ENCODE measurements at places on chromosomes 11 and 22. TPM values are rescaled to one million over a fixed set of nuclear protein-coding genes. Genes with fewer than 3 reads are reported as not detected.

The KCNJ11 gene
- total RNA-seq, result 6.6 TPM

DNA sequence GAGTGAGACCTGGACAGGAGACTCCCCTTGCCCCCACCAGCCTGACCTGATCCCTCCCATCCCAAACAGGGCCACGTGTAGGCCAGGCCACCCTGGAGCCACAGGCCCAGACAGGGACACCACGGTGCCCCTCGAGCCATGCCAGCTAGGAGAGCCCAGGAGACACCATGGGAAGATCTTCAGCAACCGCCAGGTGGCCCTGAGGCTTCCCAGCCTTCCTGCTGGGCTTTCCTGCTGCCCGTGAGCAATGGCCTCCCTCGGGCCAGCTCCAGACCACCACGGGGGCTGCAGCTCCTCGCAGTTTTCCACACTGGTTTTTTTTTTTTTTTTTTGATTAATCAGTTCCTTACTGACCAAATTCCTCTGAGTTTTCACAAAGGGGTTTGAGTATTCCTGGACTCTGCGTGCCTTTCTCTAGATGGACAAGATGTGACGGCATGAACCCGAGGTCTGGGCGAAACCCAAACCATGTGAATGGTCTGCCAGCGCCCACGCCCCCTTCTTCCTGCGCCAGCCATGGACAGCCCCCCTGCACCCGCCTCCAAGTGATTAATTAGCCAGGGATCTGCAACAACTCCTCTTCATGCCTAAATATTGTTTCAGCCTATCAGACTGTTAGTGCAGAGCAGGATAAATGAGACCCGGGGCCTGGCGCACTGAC is 40.9 kb downstream of the TBX1 start:
- no peak for DNase-seq

GRCh38 chr11:87223816-87224215 is 186.1 kb downstream of the TMEM135 start:
- DNase-seq, result no peak

GRCh38 chr11:69259096-69259495 is 34.9 kb upstream of the MYEOV start:
- DNase-seq, result no peak

GRCh38 chr11:1592628-1593027 is 5.5 kb downstream of the KRTAP5-2 start:
- no peak for DNase-seq

GRCh38 chr22:33427461-33427860 is 369.3 kb upstream of the SYN3 start:
- DNase-seq, result no peak

GRCh38 chr11:64120951-64121569 is 44.9 kb downstream of the MACROD1 start:
- DNase-seq, result no peak

DNA sequence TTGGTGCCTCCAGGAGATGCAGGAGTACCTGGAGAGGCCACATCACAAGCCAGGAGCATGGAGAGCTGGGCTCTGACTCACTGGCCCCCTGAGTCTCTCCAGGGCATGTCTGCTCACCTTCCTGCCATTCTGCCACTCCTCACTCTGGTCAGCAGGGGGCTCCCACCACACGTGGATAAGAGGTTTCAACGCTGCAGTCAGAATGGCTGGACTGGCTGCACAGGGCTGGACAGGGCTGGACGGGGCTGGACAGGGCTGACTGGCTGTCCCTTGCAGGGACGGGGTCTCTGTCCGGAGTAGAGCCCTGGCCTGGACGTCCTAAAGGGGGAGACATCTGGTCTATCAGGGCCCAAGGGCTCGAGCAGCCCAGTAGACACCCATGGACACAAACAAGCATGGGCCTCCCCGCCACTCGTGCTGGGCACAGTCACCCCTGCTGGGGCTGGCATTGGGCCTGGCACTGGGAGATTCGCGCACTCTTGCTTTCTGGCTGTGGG is 34.6 kb downstream of the CYTH4 start:
- peak; percentile 86 for DNase-seq

DNA sequence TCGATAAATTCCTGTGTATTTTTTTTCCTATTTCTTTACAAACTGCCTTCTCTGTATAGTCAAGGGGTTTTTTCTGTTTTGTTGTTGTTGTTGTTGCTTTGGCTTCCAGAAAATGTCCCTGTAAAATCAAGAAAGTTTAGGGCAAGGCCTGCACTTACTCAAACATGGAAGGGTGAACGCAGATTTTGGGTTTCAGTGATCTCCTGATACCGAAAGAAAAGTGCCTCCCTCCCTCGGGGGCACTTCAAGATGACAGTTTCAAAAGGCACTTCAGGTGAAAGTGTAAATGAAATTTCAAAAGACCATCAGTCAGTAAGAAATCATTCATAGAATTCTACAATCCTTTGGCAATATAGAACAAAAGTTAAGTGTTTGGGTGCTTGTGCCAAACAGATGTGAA is 43.4 kb upstream of the TMPRSS4 start:
- no peak for DNase-seq

DNA sequence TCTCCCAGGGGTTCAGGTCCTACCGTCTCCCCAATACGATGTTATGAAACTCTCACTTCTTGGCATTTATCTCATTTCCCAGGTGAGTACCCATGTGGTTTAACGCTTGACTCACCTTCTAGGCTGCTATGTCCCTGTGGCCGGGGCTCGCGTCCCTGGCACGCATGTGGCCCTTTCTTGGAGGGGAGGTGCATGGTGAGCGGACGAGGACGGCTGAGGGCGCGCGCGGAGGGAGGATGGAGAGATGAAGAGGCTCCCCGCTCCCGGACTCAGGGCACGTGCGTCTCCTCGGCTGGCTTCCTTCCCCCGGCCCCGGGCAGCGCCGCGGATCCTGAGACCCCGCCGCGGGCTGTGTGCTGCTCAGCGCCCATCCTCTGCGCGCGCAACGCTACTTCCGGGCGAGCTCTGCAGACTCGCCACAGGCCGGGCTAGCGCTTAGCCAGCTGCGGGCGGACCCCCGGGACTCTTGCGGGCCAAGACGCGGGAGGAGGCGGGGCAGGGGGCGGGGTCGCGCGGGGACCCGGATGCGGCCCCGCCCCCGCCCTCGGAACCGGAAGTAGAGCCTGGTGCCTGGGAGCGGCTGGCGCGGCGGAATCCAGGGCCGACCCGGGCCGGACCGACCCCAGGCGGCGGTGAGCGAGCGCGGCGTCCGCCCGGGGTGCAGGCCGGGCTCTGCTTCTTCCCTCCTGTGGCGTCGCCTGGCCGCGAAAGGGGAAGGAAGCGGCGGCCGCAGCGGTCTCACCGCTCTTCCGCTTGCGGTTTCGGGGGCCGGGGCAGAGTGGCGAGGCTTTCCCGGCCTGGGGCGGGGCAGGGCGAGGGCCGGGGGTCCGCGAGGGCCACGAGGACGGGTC is at the start of gene CTTN:
Gene CTTN, plus strand, starts transcription at position 547 of the 851 bp plus-strand sequence. CDS start 8,769 bp downstream, outside the sequence.
- DNase-seq, result peak; percentile 91

GRCh38 chr11:40183073-40184064 is 1276.1 kb downstream of the LRRC4C start:
- DNase-seq, result no peak

Data from sciatic nerve (tissue), 2 donors.